ENCODE measurements at places on chromosomes 1 and 21. TPM values are rescaled to one million over a fixed set of nuclear protein-coding genes. Genes with fewer than 3 reads are reported as not detected.

GRCh38 chr1:181151378-181152326 lies 63.2 kb downstream of the IER5 start:
- H3K36me3 ChIP-seq: peaks cover 3% of the 10 kb centered on the region
- DNase-seq: no peak
- H3K4me3 ChIP-seq: no peak overlapping the region
- no peaks in the 10 kb centered on the region for H3K27me3 ChIP-seq
- peaks cover 17% of the 10 kb centered on the region for H3K4me1 ChIP-seq

DNA sequence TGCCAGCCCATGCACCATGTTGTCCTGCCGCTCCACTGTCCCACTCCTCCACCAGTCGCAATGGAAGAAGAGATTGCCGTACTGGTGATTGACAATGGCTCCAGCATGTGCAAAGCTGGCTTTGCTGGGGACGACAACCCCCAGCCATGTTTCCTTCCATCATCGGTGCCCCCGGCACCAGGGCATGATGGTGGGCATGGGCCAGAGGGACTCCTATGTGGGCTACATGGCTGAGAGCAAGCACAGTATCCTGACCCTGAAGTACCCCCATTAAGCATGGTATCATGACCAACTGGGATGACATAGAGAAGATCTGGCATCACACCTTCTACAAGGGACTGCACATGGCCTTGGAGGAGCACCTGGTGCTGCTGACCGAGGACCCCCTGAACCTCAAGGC lies 1.9 kb upstream of the AMY2B start:
- no peaks in the 10 kb centered on the region for H3K4me1 ChIP-seq
- H3K27me3 ChIP-seq: no peaks in the 10 kb centered on the region
- H3K36me3 ChIP-seq: no peaks in the 10 kb centered on the region
- DNase-seq: no peak
- H3K4me3 ChIP-seq: no peak overlapping the region

DNA sequence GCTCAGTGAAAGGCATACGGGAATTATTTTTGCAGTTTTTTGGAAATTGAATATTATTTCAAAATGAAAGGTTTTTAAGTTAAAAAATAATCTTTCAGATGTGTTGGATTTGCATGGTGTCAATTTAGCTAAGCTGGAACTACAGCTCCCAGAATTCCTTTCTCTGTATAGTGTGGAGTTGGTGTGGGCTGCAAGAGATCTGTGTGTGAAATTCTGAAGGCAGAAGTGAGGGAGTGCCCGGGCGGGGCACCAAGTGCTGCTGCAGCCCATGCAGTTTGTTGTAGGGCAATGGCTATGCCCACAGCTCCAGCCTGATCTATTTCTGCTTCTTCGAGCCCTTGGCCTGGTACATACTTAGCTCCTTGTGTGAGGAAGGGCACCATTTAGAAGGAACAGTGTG lies 60.5 kb upstream of the CSF1 start:
- H3K27me3 ChIP-seq: no peaks in the 10 kb centered on the region
- H3K4me3 ChIP-seq: no peak overlapping the region
- no peak overlapping the region for H3K27ac ChIP-seq

- DNase-seq: no peak
- H3K4me1 ChIP-seq: peaks cover 19% of the 10 kb centered on the region
- H3K4me3 ChIP-seq: no peak overlapping the region
- no peaks in the 10 kb centered on the region for H3K27me3 ChIP-seq
Measured at GRCh38 chr1:232765542-232765941, 39.7 kb upstream of the MAP10 start.

DNA sequence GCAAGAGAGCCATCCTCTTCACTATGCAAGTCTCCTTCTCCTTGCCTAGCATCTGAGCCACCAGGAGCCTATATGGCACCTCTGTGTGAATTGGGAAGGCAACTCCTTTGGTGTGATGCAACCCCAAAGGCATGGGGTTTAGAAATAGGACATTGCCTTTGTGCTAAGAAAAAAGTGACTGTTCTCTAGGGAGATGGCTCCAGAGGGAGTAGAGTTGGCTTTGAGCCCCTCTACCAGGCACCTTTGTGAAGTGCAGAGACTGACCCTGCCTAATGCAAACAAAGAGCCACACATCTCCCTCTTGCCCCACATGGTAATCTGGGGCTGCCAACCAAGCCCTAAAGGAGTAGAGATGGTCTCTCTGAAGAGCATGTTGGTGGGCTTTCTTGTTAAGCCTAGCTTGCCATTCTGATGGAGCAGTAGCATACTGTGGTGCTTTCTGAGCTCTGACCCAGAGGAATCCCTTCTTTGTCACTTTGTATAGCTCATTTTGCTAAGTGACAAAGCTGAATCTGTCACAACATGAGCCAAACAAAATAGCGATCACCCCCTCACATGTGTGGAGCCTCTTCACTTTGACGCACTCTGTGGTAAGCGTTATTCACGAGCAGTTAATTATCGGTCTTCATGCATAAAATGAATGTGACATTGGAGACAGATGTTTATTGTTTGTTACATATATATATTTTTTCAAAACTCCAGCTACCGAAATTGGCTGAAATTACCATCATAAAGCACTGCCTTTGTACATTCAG lies 74.4 kb downstream of the RWDD3 start:
- DNase-seq: no peak
- H3K4me3 ChIP-seq: no peak overlapping the region
- peaks cover 12% of the 10 kb centered on the region for H3K4me1 ChIP-seq
- no peak overlapping the region for H3K27ac ChIP-seq
- no peaks in the 10 kb centered on the region for H3K27me3 ChIP-seq
- no peaks in the 10 kb centered on the region for H3K36me3 ChIP-seq

DNA sequence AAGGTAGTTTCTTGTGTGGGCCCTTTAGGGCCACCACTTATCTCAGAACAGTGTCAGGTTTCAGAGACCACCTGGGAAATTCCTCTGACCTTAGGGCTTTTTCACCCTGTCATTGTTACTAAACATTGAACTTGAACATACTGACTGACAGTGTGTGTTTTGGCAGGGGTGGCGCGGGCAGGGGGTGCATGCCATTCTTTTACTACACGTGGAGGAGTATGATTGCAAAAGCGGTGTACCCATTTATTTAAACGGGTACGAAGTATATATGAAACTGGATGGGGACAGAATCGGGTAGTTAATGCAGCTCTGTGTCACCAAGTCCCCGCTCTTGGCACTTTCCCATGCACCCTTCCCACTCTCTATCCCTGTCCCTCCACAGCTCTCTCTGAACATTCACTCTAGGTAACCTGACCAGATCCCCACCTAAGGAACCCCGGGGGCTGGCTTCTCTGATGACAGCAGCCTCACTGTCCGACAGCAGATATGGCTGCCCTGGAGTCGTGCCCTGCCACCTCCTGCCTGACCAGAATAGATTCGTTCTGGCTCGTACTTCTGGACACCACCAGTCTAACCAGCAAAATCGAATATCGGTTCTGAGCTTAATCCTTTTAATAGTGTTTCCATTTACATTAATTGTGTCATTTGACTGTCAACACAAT lies 51.3 kb downstream of the NFASC start:
- no peaks in the 10 kb centered on the region for H3K4me1 ChIP-seq
- H3K4me3 ChIP-seq: no peak overlapping the region
- H3K27me3 ChIP-seq: peaks cover 75% of the 10 kb centered on the region
- no peaks in the 10 kb centered on the region for H3K36me3 ChIP-seq

GRCh38 chr1:3642919-3643675 lies 6.8 kb downstream of the WRAP73 start:
- no peak overlapping the region for H3K4me3 ChIP-seq
- no peaks in the 10 kb centered on the region for H3K27me3 ChIP-seq
- H3K36me3 ChIP-seq: peaks cover 5% of the 10 kb centered on the region

DNA sequence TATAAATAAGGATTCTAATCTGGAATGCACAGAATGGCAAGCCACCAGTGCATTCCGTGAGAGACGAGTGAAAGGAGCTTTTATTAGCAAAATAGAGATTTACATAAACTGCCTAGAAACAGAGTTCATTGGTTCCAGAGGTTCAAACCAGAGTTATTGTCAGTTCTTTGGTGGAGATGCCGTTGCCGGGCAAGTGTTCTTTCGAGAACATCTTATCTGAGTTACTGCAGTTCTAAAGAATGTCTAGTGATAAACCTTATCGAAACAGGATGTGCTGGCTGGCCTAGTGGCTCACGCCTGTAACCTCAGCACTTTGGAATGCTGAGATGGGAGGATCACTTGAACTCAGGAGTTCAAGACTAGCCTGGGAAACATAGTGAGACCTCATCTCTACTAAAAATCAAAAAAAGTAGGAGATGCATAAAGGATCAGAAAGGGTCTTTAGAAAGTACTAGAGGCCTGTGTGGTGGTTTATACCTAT lies 19.9 kb upstream of the EVI5 start:
- peaks cover 9% of the 10 kb centered on the region for H3K36me3 ChIP-seq
- H3K27ac ChIP-seq: peak overlapping the region; percentile 87
- no peaks in the 10 kb centered on the region for H3K27me3 ChIP-seq
- peaks cover 45% of the 10 kb centered on the region for H3K4me1 ChIP-seq

DNA sequence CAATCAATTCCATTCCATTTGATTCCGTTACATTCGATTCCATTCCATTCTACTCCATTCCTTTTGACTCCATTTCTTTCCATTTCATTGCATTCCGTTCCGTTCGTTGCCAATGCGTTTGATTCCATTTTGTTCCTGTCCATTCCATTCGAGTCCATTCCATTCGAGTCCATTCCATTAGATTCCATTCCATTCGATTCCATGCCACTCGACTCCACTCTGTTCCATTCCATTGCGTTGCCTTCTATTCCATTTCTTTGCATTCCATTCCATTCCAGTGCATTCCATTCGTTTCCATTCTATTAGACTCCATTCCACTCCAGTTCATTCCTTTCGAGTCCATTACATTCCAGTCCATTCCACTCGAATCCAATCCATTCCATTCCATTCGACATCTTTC lies 2587.5 kb upstream of the TPTE start:
- DNase-seq: no peak
- no peak overlapping the region for H3K27ac ChIP-seq
- H3K4me3 ChIP-seq: no peak overlapping the region
- H3K36me3 ChIP-seq: no peaks in the 10 kb centered on the region

DNA sequence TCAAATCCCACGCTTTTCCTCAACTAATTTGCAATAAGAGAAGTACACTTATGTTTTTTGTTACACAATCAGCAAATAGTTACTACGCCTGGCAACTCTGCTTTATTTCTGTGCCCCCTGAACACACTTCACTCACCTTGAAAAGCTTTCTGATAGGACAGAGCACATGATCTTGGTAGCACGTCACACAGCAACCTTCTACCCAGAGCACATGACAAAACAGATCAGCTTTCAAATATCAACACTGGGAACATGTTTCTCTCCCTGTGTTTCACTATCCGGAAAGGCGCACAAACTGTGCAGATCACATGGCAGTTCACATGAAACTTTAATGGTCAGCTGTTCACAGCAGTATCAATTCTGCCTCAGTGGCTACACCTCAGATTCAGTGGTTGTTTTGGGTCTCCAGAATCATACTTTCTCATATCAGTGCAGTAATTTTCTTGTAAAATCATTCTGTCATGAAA lies 2.2 kb downstream of the SLC19A2 start:
- no peaks in the 10 kb centered on the region for H3K27me3 ChIP-seq
- H3K36me3 ChIP-seq: peaks cover 57% of the 10 kb centered on the region
- H3K4me1 ChIP-seq: peaks cover 71% of the 10 kb centered on the region
- peak overlapping the region; percentile 99 for H3K27ac ChIP-seq
- DNase-seq: peak; percentile 48

- H3K27ac ChIP-seq: no peak overlapping the region
- H3K4me3 ChIP-seq: no peak overlapping the region
- H3K4me1 ChIP-seq: peaks cover 7% of the 10 kb centered on the region
- DNase-seq: no peak
Measured at GRCh38 chr1:206823727-206824126, 41.7 kb upstream of the IL20 start.

- H3K4me1 ChIP-seq: peaks cover 8% of the 10 kb centered on the region
- no peaks in the 10 kb centered on the region for H3K36me3 ChIP-seq
- DNase-seq: no peak
- no peak overlapping the region for H3K27ac ChIP-seq
- no peak overlapping the region for H3K4me3 ChIP-seq
Measured at GRCh38 chr1:84347932-84348555, 46.5 kb downstream of the SAMD13 start.

DNA sequence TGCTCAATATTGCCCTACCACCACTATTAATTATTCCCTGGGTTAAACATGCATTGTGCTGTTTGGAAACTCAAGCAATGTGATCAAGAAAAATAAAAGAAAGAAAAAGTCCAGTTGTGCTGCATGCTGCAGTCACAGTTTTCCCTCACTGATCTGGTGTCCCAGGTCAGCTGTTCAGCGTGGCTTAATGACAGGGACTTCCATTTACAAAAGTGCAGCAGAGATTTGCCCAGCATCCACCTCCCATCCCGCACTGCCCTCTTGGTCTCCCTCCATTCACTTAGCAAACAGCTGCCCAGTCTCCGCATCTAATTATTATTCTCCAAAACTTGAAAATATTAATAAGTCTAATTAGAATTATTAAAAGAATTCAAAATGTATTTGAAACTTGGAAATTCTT lies 2.0 kb upstream of the OR2T4 start:
- no peaks in the 10 kb centered on the region for H3K36me3 ChIP-seq
- H3K4me1 ChIP-seq: no peaks in the 10 kb centered on the region
- no peaks in the 10 kb centered on the region for H3K27me3 ChIP-seq
- H3K27ac ChIP-seq: no peak overlapping the region
- H3K4me3 ChIP-seq: no peak overlapping the region
- DNase-seq: no peak

GRCh38 chr1:41762251-41762650 lies 156.5 kb downstream of the HIVEP3 start:
- no peaks in the 10 kb centered on the region for H3K4me1 ChIP-seq
- peaks cover 45% of the 10 kb centered on the region for H3K27me3 ChIP-seq
- H3K4me3 ChIP-seq: no peak overlapping the region
- H3K27ac ChIP-seq: no peak overlapping the region

- no peaks in the 10 kb centered on the region for H3K36me3 ChIP-seq
- DNase-seq: no peak
- H3K27ac ChIP-seq: no peak overlapping the region
- H3K4me1 ChIP-seq: peaks cover 7% of the 10 kb centered on the region
- no peak overlapping the region for H3K4me3 ChIP-seq
Measured at GRCh38 chr1:107263291-107263915, 122.6 kb downstream of the NTNG1 start.

DNA sequence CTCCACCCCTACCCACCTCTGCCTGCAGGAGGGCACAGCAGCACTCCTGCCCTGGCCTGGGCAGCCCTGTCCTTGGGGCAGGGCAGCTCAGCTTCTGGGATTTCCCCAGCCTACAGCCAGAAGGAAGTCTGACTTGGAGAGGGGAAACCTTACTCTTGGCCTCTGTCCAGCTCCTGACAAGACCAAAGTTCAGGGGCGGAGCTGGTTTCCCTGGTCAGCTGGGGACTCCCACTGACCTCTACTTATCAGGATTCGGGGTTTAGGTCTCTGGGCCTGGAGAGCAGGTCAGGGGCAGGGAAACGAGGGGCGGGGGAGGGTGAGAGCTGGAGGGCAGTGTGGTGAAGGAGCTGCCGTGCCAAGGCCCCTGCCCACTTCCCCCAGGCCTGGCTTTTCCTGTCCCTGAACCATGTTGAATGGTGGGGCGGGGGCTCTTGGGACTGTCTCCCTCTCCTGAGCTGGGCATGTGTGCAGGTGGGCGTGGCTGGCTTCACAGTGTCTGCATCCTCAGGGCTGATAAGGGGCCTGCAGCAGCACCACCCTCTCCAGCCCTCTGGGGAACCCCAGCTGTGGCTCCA lies 16.8 kb upstream of the ETV3 start:
- H3K4me3 ChIP-seq: peak overlapping the region; percentile 40
- H3K27me3 ChIP-seq: peaks cover 37% of the 10 kb centered on the region
- H3K36me3 ChIP-seq: no peaks in the 10 kb centered on the region
- peak; percentile 90 for DNase-seq
- peak overlapping the region; percentile 4 for H3K27ac ChIP-seq

The RNU1-4 gene
- total RNA-seq: 1,905 TPM

The NAXE gene
- total RNA-seq: 143 TPM

The APH1A gene
- total RNA-seq: 195 TPM

The DNALI1 gene
- 4.8 TPM for total RNA-seq

The LORICRIN gene
- not detected for total RNA-seq

The FNDC5 gene
- not detected for total RNA-seq

The TINAGL1 gene
- 388 TPM for total RNA-seq

The OR2L3 gene
- not detected for total RNA-seq

The TMEM234 gene
- 31.6 TPM for total RNA-seq

The DNAJC28 gene
- total RNA-seq: 2.0 TPM
